ENCODE measurements at places on chromosomes 12 and 14.

DNA sequence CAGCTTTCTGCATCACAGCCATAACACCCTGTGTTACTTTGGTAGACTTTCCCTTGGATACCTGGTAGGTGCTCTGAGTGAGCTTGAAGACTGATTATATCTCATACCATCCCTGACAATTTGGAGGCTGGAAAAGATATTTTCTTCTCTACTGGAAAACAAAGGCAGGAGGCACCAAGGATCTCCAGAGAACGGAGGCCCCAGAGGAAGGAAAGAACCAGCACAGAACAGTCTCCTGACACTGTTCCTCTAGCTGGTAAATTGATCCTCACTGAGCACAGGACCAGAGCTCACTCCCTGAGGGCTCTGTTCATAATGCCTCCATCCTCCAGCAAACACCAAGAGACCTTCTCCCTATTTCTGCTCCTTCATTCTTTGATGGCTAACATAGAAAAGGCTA is at the start of gene OR11G2:
OR11G2 (plus strand) TSS at position 301 of the 400 bp plus-strand sequence. CDS start 6,542 bp downstream, outside the sequence.
- no peak for DNase-seq

DNA sequence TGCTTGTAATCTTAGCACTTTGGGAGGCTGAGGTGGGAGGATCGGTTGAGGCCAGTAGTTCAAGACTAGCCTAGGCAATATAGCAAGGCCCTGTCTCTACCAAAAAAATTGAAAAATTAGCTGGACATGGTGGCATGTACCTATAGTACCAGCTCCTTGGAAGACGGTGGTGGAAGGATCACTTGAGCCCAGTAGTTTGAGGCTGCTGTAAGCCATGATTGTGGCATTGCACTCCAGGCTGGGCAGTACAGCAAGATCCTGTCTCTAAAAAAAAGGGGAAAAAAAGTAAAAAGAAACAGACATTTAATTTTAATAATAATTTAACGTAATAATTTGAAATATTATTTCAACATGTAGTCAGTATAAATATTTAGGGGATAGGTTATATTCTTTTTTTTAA is 16.1 kb downstream of the MON2 start:
- DNase-seq = no peak

DNA sequence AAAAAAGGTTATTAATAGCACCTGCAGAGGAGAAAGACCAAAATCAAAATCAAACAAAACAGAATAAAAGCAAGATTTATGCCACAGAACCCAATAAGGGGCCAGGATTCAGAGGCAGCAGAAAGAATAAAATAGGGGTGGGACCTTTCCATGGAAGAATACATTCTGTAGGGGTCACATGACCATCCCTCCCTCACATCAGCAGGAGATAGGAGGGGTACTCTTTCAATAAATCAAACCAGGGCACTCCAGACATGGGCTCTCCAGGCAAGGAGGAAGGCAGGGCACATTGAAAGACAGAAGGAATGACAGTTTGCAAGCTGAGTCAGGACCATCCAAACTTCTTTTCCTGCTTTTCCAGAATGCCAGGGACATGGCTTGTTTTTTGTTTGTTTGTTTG is 39.8 kb downstream of the OTX2 start:
- DNase-seq = no peak

DNA sequence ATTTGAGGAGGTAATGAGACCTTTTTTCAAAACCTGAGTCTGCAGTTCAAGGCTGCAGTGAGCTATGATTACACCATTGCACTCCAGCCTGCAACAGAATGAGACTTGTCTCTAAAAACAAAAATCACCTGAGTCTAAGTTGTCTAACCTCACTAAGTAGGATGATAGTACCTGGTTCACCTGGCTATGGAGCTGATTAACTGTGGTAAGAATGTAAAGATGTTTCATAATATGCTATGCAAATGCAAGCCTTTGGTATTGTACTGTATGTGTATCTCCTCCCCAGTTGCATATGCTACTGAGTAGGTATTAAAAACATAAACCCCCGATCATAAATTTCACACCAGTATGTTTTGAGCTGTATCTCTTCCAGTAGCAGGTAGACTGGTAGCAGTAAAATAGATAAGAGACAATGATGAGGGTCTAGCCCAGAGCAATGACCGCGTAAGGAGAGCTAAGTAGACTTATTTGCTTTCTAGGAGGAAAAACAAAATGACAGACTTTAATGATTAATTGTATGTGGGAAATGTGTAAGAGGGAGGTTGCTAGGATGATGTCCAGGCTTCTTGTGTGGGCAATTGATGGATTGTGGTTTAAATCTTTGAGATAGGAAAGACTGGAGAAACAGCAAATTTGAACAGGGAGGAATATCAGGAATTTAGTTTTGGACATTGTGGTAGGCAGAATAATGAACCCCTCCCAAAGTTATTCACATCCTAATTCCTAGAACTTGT is 41.6 kb upstream of the EGLN3 start:
- no peak for DNase-seq

DNA sequence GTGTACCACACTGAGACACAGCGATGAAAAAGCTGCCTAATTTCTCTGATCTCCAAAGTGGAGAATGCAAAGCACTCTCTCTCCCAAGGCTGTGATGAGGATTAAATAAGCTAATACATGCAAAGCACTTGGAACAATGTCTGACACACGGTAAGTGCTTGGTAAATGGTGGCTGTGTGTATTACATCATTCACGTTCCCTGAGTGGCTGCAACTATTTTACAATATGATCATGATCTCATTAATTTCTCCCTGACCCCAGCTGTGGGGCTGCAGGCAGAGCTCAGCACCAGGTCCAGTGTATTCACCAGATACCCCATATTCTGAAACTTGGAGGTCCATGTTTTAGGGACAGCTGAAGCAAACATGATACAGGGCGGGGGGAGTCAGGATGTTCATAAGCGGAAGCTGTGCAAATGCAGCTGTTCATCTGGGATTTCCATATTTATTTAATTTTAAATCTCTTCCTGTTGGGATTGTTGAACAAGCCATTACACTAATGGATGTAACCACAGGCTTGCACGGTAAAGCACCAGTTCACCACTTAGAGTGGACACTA is 106.4 kb downstream of the CCDC60 start:
- DNase-seq = no peak

DNA sequence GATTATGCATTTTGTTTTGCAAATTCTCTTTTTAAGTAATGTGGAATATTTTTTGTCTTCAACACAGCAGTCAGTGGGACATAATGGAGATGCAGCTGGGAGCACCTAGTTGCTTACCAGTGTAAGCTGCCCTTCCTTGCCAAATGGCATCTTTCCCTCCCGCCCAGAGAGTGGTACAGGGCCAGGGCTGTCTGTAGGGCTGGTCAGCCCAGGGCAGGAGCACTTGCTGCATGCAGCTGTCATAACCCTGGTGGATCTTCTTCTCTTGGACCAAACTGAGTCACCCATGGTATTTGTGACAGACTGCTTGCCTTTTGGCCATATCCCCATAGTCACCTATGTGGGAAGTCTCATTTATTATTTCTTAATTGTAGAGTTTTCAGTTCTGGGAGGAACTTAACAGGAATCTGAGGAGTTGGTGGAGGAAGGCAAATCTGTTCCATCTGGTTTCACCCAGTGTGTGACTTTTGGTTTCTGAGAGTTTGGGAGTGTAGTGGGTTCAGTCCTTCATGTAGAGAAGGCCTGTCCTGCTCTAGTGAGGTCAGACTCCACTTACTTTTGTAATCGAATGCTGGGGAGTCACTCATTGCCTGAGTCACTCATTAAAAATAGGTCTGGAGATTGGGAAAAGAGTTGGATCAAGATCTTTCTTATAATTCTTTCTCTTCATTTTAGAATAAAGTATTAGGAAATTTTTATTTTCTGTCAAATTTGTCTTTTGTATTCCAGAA is 62.0 kb upstream of the ASPG start:
- no peak for DNase-seq

DNA sequence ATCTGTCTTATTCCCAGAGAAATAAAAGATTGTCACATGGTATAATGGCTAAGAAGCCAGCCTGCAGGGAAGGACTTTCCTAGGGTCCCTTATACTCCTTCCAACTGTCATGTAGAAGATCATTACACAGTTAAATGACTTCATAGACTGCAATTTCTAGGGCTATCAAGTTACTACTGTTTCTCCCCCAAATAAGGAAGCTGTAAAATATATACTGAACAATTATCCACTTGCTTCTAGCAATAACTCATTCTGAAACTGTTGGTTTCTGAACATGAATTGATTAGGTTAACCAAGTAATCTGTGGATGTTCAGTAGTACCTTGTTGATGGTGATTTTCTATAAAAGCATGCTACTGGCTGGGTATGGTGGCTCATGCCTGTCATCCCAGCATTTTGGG is 44.6 kb downstream of the A2ML1 start:
- no peak for DNase-seq

GRCh38 chr12:9702255-9702654 is 30.6 kb downstream of the CLECL1 start:
- no peak for DNase-seq

DNA sequence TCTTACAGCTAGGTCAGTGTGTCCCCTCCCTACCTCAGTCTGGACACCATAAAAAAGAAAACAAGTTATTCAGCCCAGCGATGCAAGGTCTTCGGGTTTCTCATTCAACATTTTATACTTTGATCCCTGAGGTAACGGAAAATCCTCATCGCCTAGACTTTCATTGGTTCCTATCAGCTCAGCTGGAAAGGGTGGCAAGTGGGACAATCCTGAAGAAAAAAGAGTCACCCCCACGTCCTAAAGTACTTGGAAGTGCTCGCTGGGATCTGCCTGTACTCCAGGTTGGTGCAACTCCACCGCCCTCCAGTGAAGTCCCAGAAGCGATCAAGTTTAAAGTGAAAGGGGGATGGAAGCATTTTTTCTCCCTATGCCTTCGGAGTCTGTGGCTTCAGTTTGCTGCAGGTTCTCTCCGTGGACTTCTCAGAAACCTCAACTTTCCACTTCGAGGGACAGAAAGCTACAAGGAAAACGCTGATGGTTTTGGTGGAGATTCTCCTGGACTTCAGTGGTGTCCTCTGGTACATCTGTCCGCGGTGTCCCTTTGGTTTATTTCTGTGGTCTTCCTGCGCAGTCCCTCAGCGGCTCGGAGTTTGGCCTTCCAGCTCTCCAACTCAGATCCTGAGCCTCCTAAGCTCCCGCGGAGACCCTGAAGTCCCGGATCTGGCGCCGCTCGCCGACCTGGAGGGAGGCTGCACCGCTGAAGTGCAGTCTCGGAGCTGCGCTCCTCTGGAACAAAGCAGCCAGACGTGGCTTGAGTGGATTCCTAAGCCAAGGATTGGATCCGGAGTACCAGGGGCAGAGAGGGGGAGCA is 1.8 kb upstream of the LRFN5 start:
- no peak for DNase-seq

- DNase-seq = no peak
Observed at GRCh38 chr14:50062438-50063085, 53.8 kb downstream of the VCPKMT start.

- no peak for DNase-seq
Observed at GRCh38 chr14:52922059-52922458, 28.8 kb downstream of the FERMT2 start.

DNA sequence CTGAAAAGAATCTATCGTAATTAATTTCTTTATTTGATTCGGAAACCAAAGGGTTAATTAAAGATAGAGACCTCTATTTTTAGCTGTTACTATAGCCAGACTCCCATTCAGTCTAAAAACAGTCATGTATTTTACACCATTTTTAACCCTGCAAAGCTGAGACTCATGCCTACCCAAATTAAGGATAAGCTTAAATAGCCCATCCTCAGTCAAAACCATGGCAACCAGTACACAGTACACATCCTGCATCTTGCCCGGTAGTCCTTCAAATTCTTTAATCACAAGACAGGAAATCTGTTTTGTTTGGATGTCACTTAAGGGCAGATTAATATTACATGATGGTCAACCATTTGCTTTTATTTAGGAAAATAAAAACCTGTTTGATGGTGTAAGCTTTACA is 25.5 kb upstream of the KCNK10 start:
- no peak for DNase-seq

DNA sequence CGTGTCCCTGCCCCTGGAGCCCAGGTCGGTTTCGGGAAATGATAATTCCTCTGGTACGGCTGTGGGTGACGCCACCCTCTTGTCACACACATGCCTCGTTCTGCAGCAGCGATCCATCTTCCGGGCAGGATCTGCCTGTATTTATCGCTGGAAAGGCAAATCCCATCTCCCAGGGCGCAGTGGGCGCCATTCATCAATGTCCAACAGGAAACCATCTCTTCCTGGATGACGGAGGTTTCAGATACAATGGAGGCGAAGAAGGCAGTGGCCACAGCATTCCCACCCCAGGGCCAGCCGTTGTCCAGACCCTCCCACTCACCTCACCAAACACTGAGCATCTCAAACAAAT is 74.2 kb downstream of the NOC4L start:
- DNase-seq = no peak

- DNase-seq = no peak
Observed at GRCh38 chr12:113268136-113268535, 46.9 kb downstream of the TPCN1 start.

DNA sequence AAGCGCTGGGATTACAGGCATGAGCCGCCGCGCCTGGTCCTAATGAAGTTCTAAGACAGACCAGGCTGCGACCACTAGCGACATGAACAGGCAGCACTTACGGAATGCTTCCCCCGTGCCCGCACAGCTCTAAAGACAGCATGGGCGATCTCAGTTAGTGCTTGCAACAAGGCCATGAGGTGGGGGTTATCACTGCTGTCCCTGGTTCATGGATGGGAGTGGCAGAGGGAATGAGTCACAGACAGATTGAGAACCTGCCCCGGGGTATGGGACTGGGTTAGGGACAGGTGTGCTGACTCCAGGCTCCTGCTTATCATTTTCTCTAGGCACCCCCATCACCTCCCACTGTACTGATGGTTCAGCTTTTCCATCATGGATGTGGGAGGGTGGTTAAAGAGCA is 160.9 kb downstream of the VRK1 start:
- DNase-seq = peak; percentile 21

DNA sequence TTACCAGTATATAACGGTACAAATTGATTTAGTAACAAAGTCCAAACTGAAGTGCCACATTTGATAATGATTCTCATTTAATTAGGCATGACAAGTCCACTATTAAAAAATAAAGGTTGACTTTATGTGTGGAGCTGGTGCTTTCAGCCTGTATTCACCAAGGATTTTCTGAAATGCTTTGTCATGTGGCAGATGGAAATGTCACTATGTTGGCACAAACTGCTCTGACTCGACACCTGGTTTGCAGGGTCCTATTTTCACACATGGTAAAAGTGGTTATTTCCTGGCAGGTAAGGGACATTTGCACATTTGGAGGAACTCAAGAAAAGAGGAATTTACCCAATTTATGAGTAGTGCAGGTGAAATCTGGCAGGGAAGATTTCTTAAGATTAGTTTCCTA is 572.6 kb upstream of the MDGA2 start:
- DNase-seq = no peak

GRCh38 chr12:13036881-13037280 is 7.3 kb upstream of the FAM234B start:
- DNase-seq = no peak

GRCh38 chr12:43062201-43062895 is 472.8 kb upstream of the PRICKLE1 start:
- DNase-seq = no peak

DNA sequence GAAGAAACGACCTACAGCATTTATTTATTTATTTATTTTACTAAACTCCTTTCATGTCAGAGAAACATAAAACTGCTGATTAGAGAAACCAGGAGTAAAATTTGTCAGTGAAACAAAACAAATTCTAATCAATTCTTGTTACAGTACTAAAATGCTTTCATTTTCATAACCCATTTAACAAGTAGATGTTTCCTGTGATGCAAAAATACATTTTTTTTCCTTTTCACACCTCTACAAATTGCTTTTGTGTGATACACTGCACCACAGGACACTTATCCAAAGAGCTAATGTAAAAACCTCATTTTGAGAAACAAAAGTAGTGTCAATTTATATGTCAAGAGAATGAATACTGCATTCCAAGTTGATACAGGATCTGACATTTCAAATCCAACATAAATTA is 155.1 kb downstream of the SYT1 start:
- no peak for DNase-seq
